ENCODE measurements at places on chromosomes 11 and 22. TPM values are rescaled to one million over a fixed set of nuclear protein-coding genes. Genes with fewer than 3 reads are reported as not detected.

DNA sequence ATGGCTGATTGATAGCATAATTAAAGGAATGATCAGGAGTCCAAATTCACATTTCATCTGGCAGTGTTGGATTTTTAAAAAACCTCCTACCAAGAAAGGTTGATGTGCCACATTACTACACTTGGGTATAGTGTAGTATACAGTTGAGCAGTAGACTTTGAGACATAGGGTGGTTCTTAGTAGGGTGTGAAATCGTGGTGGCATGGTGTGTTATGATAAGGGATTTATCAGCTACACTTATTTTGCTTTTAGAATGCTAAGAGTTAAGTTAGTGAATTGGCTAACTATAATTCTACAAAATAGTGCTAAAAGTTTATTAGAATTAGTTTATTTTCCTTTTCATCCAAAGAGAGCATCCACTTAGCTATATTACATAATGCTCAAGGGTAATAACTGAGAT, 13.1 kb downstream of the TBCEL start:
- DNase-seq: no peak

DNA sequence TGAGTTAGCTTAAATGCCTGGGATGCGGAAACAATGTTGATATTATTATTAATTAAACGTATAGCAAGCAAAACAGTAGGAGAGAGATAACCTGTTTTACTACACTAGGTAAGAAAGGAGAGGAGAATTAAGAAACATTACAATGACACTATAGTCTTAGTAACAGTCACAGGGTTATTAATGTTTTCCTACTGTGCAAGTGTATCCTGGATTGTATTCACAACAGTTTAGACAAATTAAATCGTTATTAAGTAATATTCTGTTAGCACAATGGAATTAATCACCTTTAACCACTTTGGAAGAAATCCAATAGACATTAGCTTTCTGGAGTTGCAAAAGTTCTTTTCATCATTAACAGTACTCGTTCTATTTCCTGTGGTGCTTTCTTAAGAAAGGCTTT, 3.4 kb downstream of the FAM181B start:
- DNase-seq: no peak

- no peak for DNase-seq
Observed at GRCh38 chr11:34154059-34154875, 48.8 kb downstream of the NAT10 start.

GRCh38 chr11:64875369-64876228, 2.8 kb downstream of the EHD1 start:
- DNase-seq: no peak

Gene INS
- not detected for total RNA-seq

DNA sequence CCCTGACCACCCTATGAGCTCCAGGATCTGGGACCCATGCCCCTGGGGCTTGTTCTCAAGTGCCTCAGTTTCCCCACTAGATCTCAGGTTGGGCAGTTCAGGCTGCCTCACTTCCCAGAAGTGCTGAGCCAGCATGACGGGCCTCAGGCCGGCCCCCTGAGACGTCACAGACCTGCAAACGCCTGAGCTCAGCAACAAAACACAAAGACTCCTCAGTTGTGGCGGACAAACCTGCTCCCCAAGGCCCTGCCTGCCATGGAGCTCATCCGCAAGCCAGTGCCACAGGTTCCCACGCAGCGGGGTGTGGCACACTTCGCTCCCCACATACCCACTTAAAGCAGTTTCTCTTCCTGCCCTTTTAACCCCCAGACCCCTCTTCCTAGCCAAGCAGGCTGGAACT, 45.2 kb downstream of the NECTIN1 start:
- DNase-seq: no peak

DNA sequence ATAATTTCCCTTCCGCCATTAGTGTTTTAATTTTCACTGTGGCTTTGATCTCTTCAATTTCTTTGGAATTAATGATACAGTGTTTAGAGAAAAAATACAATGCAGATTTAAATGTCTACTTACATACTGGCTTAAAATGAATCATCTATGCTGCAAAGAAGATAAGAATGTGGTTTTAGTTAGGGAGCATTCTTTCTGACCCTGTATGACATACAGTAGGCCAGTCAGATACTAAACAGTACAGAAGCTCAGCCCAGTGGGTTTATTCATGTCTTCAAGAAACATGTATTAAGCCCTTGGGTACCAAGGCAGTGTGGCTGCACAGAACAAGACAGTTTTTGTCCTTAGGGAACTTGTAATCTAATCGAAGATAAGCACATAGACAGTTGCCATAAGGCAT, 268.8 kb downstream of the DDX10 start:
- DNase-seq: no peak

DNA sequence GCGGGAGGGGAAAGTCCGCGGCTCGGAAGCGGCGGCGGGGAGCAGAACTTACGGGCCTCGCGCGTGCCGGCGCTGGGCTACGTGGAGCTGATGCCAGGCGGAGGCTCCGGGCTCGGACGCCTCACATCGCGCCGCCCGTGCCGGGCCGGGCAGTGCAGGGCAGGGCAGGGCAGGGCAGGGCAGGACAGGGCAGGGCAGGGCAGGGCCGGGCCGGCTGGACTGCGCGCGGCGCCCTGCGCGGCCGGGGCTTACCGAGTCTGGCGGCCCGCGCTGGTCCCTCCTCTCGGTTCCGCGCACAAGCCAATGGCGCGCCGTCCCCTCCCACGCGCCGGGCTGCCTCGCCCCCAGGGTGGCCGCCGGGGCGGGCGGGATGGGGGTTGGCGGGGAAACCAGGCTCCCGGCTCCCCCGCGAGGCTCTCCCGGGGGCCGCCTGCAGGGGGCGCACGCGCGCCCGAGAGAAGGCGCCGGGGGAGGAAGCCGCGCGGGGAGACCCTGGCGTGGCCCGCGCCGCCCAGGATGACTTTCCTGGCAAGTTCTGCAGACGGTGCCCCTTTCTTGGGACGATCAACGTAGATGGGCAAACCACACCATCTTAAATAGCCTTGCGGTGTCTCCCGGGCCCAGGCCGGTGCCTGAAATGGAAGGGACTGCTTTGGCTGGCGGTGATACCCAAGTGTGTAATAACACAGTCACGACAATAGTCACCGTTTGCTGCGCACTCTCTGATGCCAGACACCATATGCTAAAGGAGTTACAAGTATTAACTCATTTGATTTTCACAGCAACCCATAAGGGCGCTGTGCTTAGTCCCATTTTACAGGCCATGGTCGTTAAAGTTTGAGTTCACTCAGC, at the start of gene TP53I11:
TSS of gene TP53I11 (minus strand) at position 259 of the 852 bp plus-strand sequence. CDS start 12,548 bp downstream, outside the sequence.
- no peak for DNase-seq

GRCh38 chr22:36461665-36462649, 19.5 kb downstream of the TXN2 start:
- DNase-seq: no peak

- no peak for DNase-seq
Observed at GRCh38 chr11:104799251-104799650, 99.0 kb downstream of the CASP12 start.

- DNase-seq: no peak
Observed at GRCh38 chr11:68504432-68505066, 44.0 kb downstream of the PPP6R3 start.

DNA sequence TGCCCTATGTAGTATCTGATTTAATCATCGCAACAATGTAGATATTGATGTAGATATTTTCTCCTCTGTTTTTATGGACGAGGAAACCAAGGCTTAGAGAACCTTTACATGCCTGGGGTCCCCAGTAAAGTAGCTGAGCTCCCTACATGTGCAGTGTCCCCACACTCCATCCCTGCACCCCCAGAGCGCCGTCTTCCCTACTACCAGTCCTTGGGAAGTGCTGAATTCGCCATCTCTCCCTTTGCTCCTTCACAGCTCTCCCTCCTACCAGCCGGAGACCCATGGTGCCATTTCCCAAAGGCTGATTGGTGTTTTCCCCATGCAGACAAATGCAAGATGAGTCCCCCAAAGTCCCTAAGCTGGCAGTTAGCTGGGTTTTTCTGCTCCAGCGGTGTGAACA, 86.0 kb downstream of the CEP164 start:
- no peak for DNase-seq

Gene TMEM86A
- total RNA-seq: 2.7 TPM

- no peak for DNase-seq
Observed at GRCh38 chr22:39967996-39968972, 8.1 kb downstream of the TMA7B start.

DNA sequence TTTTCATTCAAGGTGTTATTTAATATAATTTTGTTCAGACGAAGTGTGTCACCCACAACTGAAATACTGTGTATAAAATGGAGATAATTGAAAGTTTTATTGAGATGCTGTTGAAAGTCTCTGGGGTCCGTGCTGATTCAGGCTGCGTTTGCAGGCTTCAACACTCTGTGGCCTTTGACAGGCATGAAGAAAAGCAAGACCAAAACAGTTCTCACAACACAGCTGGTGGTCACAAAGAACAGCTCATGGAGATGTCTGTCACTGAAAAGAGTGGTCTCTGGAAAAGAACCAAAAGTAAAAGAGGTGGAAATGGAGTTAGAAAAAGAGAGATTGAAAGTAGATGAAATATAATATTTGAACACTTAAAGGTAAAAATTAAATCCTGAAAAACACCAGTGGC, 9.8 kb upstream of the MPPED2 start:
- no peak for DNase-seq

GRCh38 chr11:26087120-26087935, 244.6 kb upstream of the ANO3 start:
- no peak for DNase-seq

DNA sequence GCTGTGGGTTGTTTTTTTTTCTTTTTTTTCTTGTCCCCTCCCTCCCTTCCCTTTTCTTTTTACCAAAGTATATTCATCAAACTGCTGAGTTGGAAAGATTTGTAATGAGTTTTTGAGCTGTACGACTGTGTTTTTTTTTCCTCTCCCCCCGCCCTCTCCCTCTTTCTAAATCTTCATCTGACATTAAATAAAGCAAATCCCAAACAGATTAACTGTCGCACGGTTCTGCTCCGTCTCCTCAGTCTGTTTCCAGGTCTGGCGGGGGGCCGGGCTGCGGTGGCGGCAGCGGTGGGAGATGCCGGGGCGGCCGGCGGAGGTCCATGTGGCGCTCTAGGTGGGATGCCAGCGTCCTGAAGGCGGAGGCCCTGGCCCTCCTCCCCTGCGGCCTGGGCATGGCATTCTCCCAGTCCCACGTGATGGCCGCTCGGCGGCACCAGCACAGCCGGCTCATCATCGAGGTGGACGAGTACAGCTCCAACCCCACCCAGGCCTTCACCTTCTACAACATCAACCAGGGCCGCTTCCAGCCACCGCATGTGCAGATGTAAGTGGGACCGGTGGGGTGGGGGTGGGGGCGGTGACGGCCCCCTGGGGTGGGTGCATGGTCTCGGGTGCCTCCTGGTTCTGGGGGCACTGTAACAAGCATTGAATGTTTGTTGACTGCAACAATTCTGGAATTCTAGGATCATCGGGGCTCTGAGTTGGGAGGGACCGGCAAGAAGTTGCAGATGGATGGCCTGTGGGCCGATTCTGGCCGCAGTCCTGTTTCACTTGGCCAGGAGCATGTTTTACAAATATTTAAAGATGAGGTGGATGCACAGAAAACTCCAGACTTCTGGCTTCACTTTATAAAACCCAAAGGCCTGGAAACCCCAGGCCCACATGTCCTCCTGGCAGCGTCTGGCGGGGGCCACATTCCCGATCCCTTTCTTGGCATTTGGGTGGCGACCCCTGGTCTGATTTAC, 13.1 kb downstream of the MPPED1 start:
- no peak for DNase-seq

GRCh38 chr22:19892257-19892879, 37.7 kb upstream of the GNB1L start:
- no peak for DNase-seq

Gene DCHS1
- total RNA-seq: 49.2 TPM

Gene POTEH
- not detected for total RNA-seq

- peak; percentile 70 for DNase-seq
Observed at GRCh38 chr11:95556342-95557163, 233.0 kb downstream of the FAM76B start.

Gene KCNK4
- total RNA-seq: not detected

DNA sequence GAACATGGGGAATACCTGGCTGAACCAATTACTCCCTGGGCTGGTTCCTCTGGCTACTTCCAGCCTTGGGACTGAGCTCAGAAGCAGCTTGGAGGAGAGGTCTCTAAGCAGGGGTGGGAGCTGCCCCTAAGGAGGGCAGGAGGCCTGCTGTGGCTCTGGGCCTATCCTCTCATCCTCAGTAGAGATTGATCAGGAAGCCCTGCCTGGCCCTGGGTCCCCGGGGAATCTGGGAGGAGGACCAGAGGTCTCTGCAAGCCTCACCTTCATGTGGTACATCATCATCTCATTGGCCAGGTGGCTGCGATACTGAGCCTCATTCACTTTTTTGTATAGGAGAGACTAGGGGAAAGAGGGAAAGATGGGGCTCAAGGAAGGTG, 91.1 kb downstream of the PDE2A start:
- no peak for DNase-seq

DNA sequence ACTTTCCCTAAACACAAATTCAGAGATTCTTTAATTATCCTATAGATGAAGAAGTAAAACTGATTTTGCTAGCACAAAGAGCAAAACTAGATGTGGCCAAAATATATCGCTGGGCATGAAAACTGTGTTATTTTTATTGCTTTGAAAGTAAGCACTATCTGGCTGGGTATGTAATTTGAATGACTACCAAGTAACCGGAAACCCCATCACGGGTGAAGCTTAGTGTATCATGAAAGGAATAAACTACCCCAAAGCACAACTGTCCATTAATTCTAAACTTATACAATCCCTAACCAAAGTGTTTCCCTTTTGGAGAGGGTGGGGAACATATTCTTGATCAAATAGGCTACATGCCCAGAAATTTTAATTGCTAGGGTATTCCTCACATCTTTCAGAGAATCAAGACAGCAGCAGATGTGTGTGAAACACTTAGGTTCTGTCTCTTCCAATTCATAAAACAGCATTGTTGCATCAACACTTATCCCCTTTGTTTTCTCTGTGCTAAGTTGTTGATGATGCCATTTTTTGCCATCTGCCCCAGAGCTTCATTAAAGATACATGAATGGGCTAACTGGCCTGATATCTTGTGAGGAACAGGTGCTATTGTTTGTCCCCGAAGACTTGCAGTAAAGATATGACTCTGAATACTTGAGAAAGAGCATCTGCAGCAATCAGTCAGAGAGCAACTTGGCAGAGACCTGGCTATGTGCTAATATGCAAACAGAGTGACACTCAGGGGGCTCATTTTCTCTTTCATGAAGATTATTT, 238.2 kb downstream of the SOX6 start:
- no peak for DNase-seq

Gene ACR
- not detected for total RNA-seq
